ENCODE measurements at places on chromosomes 3 and 15.

DNA sequence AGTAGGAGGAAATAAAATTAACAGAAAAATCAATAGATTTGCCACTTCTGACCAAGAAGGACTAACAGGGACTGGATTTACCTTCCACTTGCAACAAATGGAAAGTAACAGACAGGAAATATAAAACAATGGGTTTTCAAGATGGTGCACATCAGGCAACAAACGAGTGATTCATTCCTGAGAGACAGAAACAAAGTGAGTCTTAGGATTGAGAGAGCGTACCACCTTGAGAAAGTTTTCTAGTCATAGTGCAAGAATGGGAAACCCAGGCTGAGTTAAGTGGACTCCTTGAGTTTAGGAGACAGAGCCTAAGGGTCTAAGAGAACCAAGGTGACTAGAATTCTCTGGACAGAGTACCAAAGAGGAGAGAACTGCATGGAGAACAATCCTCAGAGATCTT is 101.7 kb downstream of the PPP2R3A start:
- no peak for DNase-seq

- DNase-seq = no peak
Observed at GRCh38 chr3:37118163-37118562, 56.2 kb downstream of the LRRFIP2 start.

DNA sequence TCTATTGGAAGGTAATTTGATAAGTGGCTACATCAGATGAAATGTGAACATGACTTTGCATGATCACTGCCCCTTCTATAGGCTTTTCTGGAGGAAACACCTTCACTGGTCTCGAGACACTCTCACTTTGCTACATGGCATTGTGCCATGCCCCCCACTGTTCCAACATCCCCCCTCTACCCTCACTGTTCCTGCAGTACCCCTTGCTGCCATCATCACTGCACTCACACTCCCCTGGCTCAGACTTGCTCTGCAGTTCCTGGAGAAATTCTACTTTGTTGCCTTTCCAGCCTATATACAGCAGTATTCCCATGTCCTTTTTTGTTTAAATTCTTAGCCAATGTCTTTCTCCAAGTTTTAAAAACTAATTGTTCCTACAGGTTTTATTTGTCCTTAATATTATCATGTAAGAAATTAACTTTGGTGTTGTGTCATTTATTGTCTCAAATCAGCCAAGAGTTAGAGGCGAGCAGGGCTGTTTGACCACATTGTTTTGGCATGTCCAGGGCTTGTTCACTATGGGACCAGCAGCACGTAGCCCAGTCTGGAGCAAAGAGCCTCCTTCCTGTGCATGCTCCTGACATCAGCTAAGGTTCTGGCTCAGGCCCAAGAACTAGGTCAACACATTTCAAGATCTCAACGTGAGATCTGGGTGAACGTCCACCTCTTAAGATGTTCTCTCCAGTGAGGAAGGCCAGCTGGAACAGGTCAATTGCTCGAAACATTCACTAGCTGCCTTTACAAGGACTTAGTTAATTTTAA is 246.4 kb downstream of the SLC9A9 start:
- peak; percentile 82 for DNase-seq

DNA sequence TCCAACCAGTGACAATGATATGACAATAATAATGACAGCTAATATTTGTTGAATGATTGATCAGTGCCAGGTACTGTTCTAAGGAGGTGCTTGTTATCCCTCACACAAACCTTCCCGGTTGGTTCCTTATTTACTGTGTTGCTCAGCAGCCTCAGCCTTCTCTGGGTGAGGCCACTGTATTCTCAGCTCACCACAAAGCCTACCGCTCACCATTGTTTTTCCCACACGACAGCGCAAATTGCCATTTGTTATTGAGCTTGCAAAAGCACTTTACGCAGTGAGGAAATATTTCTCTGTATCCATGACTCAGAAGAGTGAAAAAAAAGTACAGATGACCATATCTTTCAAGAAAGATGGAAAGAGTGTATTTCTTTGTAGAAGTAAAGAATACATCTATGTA is 49.5 kb upstream of the PDZRN3 start:
- DNase-seq = peak; percentile 95

- DNase-seq = no peak
Observed at GRCh38 chr3:122184591-122184929, 1.1 kb downstream of the CASR start.

- no peak for DNase-seq
Observed at GRCh38 chr15:38888701-38889221, 324.1 kb upstream of the RASGRP1 start.

GRCh38 chr3:107258300-107258699 is 118.9 kb upstream of the CCDC54 start:
- DNase-seq = no peak

DNA sequence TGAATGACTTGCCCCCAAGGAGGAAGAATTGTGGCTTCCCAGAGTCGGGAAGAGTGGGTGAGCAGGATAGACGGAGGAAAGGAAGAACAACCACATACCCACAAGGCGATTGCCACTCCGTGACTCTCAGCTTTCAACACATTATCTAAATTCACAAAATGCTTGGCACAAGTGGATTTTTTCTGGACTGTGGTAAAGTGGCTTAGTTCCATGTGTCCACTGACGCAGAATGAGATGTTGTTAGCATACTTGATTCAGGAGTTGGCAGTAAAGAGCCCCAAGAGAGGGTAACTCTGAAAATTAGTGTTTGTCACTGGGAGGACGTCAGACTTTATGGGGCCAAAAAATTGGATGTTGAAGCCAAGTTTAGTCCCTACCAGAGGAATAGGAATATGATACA is 198.8 kb upstream of the CTNNB1 start:
- no peak for DNase-seq

GRCh38 chr3:84536916-84537315 is 421.9 kb upstream of the CADM2 start:
- no peak for DNase-seq

- DNase-seq = no peak
Observed at GRCh38 chr3:50258029-50258680, 10.8 kb upstream of the SEMA3B start.

- DNase-seq = no peak
Observed at GRCh38 chr3:29453284-29454001, 172.6 kb downstream of the RBMS3 start.

GRCh38 chr3:181855825-181856224 is 144.1 kb downstream of the SOX2 start:
- no peak for DNase-seq

DNA sequence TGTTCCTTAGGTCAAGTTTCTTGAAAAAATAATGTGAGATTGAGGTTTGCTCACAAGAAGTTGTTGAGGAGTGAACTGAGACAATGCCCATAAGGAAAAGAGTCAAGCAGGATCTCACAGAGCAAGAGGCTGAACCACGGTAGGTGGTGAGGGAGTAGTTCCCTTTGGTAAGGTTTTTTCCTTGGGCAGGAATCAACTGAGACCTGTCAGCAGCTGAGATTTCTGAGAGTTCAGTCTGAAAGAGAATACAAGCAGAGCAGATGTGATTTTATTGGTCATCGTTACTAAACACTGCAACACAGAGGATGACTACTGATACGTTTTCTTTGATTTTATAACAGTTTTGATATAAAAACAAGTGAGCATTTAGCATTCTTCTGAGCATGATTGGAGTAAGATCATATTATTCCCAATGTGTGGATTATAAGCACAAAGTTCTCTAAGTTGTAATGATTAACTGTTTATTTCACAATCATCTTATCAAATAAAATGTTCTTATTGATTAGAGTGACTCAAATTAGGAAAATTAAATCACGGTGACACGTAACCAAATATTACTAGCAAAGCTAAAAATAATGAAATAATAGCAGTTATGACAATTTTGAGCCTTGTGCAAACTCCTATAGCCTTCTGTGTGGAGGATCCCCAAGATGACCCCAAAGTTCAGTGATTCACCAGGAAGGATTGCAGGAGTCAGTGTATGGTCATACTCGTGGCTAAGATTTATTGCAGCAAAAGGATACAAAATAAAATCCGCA is 346.2 kb upstream of the ZNF717 start:
- DNase-seq = peak; percentile 80

DNA sequence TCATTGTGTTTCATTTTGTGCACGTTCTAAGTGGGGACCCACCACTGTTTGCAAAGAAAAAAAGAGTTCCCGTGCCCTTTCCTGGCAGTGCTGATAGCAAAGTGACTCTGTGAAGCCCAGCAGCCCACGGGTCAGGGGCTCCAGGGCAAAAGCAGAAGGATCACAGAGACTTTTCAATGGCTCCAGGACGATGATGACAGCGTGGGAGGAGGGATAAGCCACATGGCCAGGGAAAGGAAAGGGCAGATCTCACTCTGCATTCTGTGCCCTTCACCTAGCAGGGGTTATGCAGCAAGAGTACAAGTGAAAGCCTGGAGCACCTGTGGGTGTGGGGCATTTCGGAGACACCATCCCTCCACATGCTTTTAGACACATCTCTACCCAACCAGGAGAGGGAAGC is 35.4 kb downstream of the SEMA5B start:
- DNase-seq = no peak

DNA sequence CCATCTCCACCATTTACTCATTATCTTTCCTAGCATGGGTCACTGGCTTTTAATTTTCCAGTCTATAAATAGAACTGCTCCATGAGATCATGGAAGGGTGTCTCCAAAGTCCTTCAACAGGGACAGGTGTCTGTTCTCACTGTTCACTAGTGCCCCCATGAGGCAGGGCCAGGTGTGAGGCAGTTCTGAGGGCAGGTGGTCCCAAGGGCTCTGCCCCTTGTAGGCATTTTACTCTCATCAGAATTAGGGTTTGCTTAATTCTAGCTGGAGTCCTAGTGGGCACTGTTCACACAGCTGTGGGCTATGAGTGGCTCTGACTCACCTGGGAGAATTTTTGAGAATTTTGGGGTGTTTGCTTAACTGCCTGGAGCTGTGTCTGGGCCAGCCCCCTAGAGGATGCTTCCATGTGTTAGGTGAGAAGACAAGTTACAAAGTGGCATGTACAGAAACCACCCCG is 248.0 kb upstream of the LYSMD4 start:
- DNase-seq = no peak

GRCh38 chr15:70768257-70768883 is 5.0 kb upstream of the UACA start:
- DNase-seq = no peak

DNA sequence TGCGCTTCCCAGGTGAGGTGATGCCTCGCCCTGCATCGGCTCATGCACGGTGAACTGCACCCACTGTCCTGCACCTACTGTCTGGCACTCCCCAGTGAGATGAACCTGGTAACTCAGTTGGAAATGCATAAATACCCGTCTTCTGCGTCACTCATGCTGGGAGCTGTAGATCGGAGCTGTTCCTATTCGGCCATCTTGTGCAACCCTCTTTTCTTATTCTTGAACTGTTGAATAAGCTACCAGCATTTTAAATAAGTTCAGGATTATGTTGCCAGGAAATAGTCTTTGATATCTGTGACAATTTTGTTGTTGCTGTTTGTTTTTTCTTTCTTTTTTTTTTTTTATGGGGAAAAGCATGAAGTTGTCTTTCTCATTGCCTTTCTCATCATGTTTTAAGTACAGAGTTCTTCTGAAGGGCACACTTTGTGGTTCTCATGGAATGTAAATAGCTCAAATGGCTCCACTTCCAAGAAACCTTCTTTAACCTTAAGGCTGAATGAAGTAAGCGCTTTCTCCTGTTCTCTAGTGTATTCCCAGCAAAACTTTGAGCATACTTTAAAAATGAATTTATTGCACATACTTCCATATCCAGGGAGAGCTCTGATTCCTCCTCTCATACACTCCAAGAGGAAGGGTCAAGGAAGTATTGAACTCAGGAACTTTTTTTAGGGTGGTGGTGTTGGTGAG is 468.0 kb upstream of the TBL1XR1 start:
- DNase-seq = peak; percentile 84

GRCh38 chr3:20990896-20991295 is 760.1 kb downstream of the ZNF385D start:
- no peak for DNase-seq

DNA sequence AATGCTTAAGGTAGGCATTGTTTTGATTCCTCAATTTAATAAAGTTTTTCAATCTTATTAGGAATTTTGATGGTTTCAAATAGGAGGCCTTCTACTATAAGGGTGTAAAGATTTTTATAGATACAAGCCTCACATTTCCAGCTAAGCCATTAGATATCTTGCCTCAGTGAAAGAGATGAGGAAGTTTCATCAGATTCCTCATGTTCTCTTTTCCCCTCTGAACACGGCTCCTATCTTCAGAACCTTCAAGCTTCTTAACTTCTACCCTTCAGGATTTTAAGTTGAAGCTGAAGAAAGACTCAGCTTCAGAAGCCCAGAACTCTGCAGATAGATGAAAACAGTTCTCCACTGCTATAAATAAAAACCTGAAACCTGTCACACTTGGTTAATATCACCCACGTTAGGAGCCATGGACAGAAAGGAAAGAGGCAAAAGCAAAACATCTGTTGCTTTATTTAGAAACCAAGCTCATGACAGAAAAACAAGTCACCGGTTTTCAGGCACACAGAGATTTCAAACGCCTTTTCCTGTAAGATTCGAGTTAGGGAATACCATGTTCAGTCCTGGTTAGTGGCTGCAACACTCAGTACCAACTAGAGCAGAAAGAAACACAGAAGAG is 82.2 kb upstream of the GOLGA8B start:
- DNase-seq = no peak

- DNase-seq = no peak
Observed at GRCh38 chr3:4665197-4665596, 172.0 kb downstream of the ITPR1 start.

DNA sequence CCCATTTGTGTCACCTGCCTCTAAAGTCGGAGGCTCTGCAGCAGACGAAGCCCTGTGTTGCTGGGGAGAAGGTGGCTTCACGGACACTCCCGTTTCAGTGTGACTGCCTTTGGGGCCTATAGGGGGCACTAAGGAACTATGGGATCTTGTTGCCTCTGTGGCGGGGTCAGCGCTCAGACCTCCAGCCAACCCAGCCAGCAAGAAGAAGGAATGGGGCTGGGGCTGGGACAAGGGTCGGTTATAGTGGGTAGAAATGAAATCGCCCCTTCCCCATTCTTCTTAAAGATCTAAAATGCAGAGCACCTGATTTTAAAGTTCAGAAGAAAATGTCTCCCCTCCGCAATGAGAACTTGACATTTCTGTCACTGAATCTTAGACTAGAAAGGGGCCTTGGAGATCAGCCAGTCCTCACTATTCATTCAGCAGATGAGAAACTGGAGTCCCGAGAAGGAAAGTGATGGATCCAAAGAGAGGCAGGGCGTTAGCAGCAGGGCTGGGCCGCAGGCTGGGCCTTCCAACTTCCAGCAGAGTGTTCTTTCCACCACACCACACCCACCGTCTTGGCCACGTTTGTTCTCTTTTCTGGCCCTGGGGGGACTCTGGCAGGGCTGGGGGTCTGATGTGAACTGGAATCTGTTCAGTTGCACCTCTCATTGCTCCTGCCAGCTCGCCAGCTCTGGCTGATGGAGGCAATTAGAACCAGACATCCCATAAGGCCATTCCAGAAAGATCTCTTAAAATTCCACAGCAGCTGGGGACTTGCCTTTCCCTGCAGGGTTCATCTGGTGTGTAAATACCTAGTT is 195.4 kb downstream of the OPA1 start:
- DNase-seq = peak; percentile 60

- no peak for DNase-seq
Observed at GRCh38 chr15:31477851-31478701, 151.4 kb downstream of the KLF13 start.
